ENCODE measurements at places on chromosomes 3 and 15.

DNA sequence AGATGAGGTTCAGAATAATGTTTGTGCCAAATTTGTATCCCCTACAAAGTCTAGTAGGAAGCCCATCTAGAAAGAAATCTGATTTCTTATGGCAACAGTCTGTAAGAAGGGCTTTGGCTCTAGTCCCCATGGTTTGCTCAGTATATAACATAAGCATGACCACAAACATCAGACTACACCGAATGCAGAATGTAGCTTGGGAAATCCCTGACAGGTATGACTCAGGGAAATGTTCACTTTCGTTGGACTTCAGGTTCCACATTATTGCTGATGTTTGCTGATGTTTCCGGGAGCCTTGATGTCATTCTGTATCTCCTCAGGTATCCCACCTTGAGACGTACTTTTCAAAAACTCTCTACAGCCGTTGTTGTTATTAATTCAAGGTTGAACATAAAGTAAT lies 304.4 kb upstream of the TGFBR2 start:
- H3K27me3 ChIP-seq, result peaks cover 2% of the 10 kb centered on the region
- peak; percentile 18 for DNase-seq
- peaks cover 15% of the 10 kb centered on the region for H3K4me1 ChIP-seq
- H3K4me3 ChIP-seq, result no peak overlapping the region
- H3K36me3 ChIP-seq, result peaks cover 3% of the 10 kb centered on the region
- no peak overlapping the region for H3K27ac ChIP-seq

- H3K27ac ChIP-seq, result peak overlapping the region; percentile 46
- no peak overlapping the region for H3K4me3 ChIP-seq
These were observed 372.7 kb downstream of the SHQ1 start for GRCh38 chr3:72475258-72476138.

- no peaks in the 10 kb centered on the region for H3K36me3 ChIP-seq
- H3K27me3 ChIP-seq, result peaks cover 22% of the 10 kb centered on the region
- DNase-seq, result peak; percentile 48
- H3K4me1 ChIP-seq, result peaks cover 8% of the 10 kb centered on the region
- H3K27ac ChIP-seq, result no peak overlapping the region
- H3K4me3 ChIP-seq, result peak overlapping the region; percentile 79
These were observed 1.3 kb upstream of the SPTSSB start for GRCh38 chr3:161372321-161373260.

- H3K27ac ChIP-seq, result no peak overlapping the region
- H3K4me1 ChIP-seq, result no peaks in the 10 kb centered on the region
- peaks cover 31% of the 10 kb centered on the region for H3K27me3 ChIP-seq
- no peak overlapping the region for H3K4me3 ChIP-seq
- DNase-seq, result no peak
These were observed 188.1 kb downstream of the MINAR1 start for GRCh38 chr15:79620112-79620857.

DNA sequence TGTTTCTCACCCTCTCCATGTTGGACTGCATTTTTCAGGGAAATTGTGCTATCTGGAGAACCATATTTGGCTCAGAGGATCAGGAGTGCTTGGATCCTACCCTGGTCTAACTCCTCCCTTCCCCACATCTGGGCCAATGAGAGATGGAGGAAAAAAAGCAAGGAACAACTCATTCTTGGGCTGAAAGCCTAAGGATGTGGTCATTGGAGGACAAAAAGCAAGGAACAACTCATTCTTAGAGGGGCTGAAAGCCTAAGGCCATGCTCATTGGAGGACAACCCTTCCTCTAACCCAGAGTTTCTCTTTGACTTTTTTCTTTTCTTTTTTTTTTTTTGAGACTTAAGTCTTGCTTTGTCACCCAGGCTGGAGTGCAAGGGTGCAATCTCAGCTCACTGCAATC lies 48.6 kb upstream of the CHRNB4 start:
- H3K4me1 ChIP-seq, result peaks cover 5% of the 10 kb centered on the region
- H3K4me3 ChIP-seq, result no peak overlapping the region
- no peak overlapping the region for H3K27ac ChIP-seq
- H3K27me3 ChIP-seq, result no peaks in the 10 kb centered on the region

GRCh38 chr15:58171476-58172061 lies 33.4 kb downstream of the AQP9 start:
- peaks cover 28% of the 10 kb centered on the region for H3K27me3 ChIP-seq
- H3K4me3 ChIP-seq, result no peak overlapping the region
- H3K4me1 ChIP-seq, result no peaks in the 10 kb centered on the region
- H3K36me3 ChIP-seq, result no peaks in the 10 kb centered on the region

DNA sequence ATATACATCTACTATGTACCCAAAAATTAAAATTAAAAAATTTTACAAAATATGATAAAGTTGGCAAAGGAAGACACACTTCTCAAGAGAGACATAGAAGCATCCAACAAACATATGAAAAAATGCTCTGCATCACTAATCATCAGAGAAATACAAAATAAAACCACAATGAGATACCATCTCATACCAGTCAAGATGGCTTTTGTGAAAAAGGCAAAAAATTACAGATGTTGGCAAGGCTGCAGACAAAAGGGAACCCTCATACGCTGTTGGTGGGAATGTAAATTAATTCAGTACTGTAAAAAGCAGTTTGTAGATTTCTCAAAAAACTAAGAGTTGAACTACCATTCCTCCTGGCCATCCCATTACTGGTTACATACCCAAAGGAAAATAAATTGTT lies 581.7 kb upstream of the CCDC54 start:
- no peaks in the 10 kb centered on the region for H3K36me3 ChIP-seq
- H3K4me3 ChIP-seq, result no peak overlapping the region
- no peak overlapping the region for H3K27ac ChIP-seq
- no peaks in the 10 kb centered on the region for H3K4me1 ChIP-seq

DNA sequence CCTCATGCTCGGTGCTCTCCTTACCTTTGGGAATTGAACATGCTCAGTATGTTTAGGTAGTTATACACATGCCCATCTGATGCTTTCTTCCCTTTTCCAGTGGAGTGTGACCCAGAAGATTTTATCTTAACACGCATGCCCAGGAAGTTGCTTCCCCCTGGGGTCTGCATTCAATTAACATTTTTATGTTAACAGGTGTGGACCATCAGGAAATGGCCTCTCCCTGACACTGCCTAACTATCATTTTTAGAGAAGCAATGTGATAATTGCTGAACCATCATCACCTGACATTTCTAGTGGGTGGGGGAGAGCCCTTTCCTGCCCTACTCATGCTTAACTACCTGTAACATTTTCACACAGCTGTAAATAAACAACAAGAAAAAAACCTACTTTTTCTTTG lies 55.1 kb upstream of the TGFBR2 start:
- H3K27me3 ChIP-seq, result no peaks in the 10 kb centered on the region
- no peak overlapping the region for H3K4me3 ChIP-seq

DNA sequence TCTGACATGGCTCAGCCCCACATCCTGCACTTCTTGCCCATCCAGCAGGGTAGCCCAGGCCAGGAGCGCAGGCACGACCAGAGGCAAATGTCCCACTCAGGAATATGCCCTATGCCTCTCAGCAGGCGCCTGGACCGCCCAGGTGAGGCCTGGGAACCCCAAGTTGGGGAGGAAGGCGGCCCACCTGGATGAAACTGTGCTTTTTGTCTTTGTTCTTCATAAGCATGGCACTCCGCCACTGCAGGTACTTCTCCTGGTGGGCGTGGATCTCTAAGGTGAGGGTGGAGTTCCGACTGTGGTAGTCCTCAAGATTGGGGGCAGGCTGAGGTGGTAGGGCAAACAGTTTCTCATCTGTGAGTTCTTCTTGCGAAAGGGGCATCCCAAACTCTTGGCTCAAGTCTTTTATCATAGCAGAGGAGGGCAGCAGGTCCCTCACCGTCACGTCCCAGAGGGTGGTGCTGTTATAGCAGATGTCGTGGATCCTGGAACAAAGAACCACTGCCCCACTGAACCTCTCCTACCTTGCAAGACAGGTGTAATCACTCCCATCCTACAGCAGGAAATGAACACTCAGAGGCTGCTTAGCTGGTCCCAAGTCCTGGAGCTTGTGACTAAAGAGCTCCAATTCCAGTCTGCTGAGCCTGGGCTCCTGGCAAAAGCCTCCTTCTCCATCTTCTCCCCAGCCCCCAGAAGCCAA lies 53.2 kb downstream of the ACAD9 start:
- DNase-seq, result no peak
- H3K27me3 ChIP-seq, result no peaks in the 10 kb centered on the region

- peaks cover 28% of the 10 kb centered on the region for H3K4me1 ChIP-seq
- no peaks in the 10 kb centered on the region for H3K27me3 ChIP-seq
- no peak overlapping the region for H3K4me3 ChIP-seq
- DNase-seq, result no peak
- no peak overlapping the region for H3K27ac ChIP-seq
- H3K36me3 ChIP-seq, result no peaks in the 10 kb centered on the region
These were observed 57.7 kb downstream of the LIPC start for GRCh38 chr15:58489289-58490085.

GRCh38 chr3:141796889-141797781 lies 33.9 kb downstream of the GRK7 start:
- peak; percentile 40 for DNase-seq
- H3K4me3 ChIP-seq, result peak overlapping the region; percentile 74
- no peaks in the 10 kb centered on the region for H3K36me3 ChIP-seq
- H3K27me3 ChIP-seq, result no peaks in the 10 kb centered on the region

GRCh38 chr15:99970891-99971430 lies 237.7 kb upstream of the LYSMD4 start:
- H3K4me1 ChIP-seq, result no peaks in the 10 kb centered on the region
- H3K27ac ChIP-seq, result no peak overlapping the region
- no peaks in the 10 kb centered on the region for H3K36me3 ChIP-seq
- H3K27me3 ChIP-seq, result no peaks in the 10 kb centered on the region

DNA sequence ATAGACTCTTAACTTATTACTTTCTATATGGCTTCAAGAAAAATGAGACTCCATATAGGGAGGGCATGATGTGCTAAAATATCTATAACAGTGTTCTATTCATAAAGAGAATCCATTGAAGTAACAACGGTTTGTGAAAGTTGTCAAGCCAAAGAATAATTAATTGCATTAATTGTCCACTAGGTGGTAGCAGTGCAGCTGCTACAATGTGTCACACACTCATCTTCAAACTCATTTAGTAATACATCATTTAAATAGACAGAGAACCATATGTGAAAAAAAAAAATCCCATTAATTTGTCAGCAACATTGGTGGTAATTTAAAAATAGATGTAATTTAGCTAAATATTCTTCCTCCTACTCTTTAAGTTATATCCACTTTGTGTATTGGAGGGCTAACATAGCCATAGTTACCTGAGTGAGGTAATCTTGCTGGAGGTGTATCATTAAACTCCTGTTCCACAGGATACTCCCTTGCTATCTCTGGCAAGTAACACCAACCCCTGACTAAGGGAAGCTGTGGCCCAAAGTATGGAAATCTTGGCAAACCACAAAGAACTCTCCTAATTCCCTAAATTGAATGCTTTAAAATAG lies 3.7 kb upstream of the CPA3 start:
- H3K27ac ChIP-seq, result no peak overlapping the region
- peak; percentile 6 for DNase-seq
- H3K4me3 ChIP-seq, result no peak overlapping the region
- H3K27me3 ChIP-seq, result peaks cover 8% of the 10 kb centered on the region
- no peaks in the 10 kb centered on the region for H3K4me1 ChIP-seq
- H3K36me3 ChIP-seq, result no peaks in the 10 kb centered on the region
